CD4-positive, alpha-beta T cell treated with Interleukin-6 at 100 ng/mL for 8 hours (primary cell): ENCODE measurements at places on chromosomes 4 and X.

DNA sequence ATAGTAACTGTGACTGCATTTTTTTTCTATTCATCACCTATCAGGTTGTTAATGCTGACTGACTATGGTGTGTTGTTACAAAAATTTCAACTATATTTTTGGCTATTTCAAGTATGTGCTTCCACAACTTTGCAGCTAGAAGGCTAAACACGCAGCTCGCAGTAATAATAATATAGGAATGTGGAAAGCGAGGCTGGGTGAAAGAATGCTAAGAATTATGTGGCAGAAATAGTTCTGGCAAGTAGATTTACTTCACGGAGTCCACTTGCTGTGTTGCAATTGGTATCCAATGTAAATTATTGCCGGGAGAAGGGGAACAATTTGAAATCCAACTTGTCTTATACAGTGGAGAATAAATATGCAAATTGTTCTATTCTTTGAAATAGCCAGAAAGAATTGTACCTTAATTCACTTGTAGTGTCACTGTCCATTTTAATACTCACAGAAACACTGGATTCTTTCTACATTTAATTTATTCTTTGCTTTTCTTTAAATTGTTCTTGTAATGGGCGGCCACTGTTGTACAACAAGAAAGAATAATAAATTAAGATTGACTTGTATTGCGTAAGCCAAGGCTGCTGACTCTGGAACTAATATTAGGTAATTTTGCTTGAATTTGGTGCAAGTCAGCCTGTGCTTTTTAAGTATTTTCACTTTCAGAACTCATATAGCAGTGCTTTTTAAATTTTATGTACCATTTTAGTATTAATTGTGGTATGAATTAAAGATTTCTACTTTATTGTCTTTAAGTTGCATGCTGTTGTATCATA lies 154.9 kb downstream of the FRMPD4 start:
- no peak for DNase-seq

- DNase-seq = no peak
These were observed 4.8 kb upstream of the MPP1 start for GRCh38 chrX:154809939-154810665.

- no peak for DNase-seq
These were observed 114.4 kb downstream of the WDFY3 start for GRCh38 chr4:84852081-84852480.

GRCh38 chr4:53039741-53040458 lies 177.8 kb downstream of the RASL11B start:
- DNase-seq = no peak

GRCh38 chr4:183100827-183101226 lies 1.8 kb downstream of the WWC2 start:
- no peak for DNase-seq

DNA sequence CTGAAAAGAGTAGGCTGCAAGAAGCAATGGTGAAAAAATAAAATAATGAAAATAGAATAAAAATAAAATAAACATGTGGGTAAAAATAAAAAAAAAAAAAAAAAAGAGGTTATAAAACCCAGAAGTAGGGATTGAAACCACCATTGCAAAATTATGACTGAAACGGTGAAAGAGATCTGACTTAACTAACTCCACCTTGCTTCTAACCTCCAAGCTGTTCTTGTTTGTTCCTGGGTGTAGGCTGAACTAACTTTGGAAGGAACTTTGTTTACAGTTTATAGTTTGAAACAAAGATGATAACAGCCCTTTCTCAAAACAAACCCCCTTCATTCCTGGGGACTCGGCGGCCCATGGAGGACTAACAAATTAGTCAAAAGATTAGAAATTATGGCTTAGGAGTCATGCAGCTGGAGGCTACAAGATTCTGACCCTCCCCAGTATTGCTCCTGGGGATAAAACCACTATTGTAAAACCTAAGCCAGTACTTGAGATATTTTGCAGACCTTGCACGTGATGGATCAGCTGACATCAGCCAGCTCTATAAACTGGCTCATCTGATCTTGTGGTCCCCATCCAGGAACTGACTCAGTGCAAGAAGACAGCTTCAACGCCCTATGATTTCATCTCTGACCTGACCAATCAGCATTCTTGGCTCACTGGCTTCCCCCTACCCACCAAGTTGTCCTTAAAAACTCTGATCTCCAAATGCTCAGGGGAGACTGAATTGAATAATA lies 30.4 kb downstream of the DDX60L start:
- DNase-seq = no peak

GRCh38 chr4:120071192-120071795 lies 4.6 kb upstream of the MAD2L1 start:
- DNase-seq = peak; percentile 49

DNA sequence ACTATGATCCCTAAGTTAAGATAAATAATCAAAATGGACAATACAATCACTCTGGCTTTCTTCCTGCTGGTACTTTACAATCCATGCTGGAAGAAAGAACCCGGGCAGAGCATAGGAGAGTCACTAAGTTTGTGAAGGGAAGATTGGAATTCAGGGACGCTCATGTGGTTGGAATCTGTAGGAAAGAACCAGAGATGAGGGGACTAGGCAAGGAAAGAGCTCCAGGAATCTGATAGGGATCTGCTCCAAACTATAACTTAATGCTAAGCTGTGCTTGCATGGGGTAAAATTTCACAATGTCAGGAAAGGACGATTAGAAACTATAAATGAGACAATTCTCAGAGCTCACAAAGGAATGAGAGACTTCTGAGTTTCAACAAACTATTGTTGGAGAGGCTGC lies 167.5 kb downstream of the ADGRA3 start:
- no peak for DNase-seq

DNA sequence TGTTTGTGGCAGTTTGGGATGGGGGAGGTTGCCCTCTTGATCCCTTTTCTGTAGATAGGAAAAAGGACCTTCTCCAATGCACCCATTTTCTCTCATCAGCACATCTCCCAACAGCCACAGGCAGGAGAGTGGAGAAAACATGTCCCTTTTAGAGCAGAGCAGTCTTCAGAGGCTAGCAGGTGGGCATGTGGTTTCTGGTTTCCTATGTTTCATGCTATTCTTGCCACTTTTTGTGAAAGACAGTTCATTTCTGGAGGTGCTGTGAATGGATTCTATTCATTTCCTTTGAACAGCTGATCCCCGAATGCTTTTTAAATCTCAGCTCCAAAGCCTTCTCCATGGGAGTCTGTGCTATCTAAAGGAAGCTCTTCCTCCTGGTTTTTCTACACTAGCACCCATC lies 18.9 kb downstream of the RASL11B start:
- DNase-seq = no peak

DNA sequence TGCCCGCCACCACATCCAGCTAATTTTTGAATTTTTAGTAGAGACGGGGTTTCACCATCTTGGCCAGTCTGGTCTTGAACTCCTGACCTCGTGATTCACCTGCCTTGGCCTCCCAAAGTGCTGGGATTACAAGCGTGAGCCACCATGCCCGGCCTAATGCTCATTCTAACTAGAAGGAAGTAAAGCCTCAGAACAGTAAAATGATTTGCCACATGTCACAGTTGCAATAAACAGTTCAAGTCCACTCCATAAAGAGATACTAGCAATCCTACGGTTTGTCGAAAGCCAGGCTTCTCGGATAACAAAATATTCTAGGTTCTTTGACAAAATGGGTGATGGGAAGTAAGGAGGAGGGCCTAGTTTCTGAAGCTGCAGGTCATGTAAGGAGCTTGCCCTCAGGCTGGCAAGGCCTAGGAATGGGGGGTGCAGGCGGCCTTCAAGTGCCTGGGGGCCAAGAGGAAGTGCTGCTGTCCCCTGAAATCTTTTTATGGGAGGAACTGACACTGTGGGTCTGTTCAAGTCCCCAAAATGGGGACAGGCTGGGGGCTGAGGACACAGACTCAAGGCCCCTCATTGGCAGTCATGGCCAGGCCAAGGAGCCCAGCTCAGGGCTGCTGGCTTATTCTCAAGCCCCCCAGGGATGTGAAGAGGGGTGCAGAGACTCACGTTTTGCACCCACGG lies 31.8 kb upstream of the ACSL1 start:
- DNase-seq = no peak

DNA sequence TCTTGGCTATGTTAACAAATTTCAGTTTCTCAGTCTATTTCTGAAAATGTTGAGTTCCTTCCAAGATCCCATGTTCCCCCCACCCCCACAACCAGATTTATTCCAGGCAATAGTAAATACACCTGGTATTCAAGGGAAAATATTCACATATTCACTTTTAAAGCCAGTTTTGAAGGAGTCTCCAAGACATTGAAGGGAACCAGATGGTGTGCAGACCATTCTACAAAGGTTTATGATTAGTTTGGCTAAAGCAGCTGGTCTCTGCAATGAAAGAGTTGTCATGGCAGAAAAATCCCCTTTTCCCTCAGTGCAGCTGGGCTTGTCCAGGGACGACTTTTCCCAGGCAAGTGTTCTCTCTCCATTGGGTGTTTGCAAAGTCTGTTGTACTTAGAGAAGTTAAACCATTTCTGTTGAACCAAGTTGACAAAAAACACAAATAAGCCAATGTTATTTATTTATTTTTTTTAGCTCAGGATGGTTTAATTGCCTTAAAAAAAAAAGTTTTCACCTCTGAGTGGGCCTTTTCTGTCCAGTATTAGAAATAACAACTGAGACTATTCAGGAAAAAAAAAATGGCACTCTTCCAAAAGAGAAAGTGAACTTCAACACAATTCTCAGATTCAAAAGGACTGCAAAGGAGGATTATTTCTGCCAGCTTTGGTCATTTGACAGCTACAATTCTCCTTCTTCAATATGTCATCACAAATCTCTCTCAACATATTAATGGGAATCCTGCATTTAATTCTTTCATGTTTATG lies 410.6 kb downstream of the IL1RAPL1 start:
- no peak for DNase-seq

DNA sequence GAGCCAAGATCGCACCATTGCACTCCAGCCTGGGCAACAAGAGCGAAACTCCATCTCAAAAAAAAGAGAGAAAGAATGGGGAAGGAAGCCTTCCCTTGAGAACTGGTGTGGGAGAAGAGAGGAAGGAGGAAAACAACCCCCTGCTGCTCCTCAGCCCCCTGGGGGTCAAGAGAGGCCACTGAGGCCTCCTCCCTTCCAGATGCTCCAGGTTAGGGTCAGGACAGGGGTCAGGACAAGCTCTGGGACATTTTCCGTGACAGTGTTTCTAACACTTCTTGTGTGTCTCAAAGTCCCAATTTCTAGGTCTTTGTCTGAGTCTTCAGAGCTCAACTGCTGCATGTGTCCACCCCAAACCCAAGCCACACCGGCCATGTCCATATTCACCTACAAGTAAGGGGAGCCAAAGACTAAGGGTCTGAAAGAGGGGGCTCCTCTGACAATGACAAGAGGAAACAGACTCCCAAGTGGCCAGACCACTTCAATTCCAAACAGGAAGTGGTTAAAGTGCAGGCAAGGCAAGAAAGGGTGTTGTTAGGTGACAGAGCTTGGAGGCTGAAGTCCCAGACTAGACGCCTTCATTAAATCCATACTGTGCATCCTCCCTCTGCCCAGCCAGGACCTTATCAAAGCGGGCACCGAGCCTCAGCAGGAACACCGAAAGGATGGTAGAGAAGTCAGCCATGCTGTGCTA lies 8.3 kb downstream of the L1CAM start:
- DNase-seq = no peak

DNA sequence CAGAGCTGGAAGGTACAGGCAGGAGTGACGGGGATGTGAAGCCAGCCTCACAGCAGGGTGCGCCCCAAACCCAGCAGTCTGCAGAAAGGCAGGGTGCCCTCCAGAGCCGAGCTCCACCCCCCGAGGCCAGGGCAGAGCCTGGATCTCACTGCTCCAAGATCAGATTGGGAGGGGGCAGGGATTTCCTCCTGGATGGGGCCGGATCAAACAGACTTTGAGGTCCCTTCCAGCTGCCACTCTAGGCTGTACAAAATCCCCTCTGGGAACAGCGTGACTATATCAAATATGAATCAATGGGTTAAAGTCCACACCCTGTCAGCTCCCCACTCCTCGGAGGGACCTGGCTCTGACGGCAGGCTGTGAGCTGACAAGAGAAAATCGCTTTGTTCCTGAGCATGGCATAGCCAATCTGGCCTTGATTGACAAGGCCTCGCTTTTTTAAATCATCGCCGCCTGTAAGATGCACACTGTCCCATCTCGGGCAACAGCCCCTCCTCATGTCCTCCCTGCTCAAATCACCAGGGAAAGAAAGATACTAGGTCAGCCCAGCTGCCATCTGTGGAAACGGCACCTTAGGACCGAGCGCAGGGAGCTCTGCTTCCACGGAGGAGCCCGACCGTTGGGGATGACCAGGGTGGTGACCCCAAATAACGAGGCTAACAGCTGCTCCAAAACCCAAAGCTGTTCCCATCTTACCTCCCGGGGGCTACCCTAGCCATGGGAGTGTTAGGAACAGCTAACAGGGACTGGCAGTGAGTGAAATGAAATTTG lies 39.9 kb downstream of the PSAPL1 start:
- no peak for DNase-seq

DNA sequence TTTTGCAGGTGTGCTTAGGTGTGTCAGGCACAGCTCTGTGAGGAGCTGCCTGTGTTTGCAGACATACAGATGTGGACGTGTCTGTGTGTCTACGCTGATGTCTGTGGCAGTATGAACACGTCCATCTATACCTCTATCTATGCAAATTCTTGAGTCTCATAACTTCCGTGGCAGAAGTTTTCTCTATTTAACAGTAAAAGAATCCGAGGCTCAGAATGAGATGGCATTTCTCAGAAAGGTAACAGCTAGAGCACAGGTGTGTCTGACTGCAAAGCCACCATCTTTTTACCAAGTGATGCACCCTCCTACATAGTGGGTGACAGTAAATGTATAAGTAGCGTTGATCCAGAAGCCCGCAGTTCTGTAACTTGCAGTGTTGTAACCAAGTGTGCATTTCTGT lies 39.9 kb upstream of the CYP4V2 start:
- no peak for DNase-seq

DNA sequence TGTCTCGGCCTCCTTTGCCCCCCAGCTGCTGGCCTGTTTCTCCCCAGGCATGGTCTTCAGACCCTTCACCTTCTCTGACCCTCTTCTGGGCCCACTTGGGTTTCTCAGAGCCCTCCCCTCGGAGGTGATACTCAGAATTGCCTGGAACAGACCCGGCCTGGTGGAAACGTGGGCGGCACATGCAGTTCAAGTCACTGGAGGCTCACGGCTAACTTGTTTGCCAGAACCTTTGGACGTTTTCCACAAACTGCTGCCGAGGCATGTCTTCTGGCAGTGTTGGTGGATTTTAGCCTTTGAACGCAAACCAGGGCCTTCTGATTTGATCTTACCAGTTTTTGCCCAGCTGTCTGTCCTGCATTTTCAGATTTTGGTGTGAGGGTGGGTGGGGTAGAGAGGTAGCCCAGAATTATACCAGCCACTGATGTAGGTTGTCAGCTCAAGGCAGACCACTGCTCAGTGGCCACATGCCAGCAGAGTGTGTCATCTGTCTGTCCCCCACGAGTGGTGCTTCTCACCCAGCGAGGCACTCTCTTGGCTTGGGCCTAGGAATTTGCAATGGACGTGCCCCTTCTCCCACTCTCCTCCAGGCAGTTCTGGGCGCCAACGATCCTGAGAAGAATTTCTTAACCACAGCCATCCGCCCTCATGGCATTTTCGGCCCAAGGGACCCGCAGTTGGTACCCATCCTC lies 32.5 kb upstream of the ZNF185 start:
- DNase-seq = no peak

GRCh38 chr4:142405695-142406498 lies 440.2 kb downstream of the INPP4B start:
- no peak for DNase-seq

GRCh38 chr4:54445866-54446265 lies 211.9 kb upstream of the KIT start:
- DNase-seq = no peak

GRCh38 chr4:31923634-31924033 lies 1203.5 kb downstream of the PCDH7 start:
- no peak for DNase-seq

- no peak for DNase-seq
These were observed 276.1 kb downstream of the NR3C2 start for GRCh38 chr4:148166132-148166591.

GRCh38 chr4:129622566-129622965 lies 526.6 kb downstream of the C4orf33 start:
- no peak for DNase-seq
